ENCODE measurements at places on chromosomes 7 and 10. TPM values are rescaled to one million over a fixed set of nuclear protein-coding genes. Genes with fewer than 3 reads are reported as not detected.

Gene UNCX
- total RNA-seq, result not detected

Gene PTPRZ1
- 0.26 TPM for total RNA-seq

DNA sequence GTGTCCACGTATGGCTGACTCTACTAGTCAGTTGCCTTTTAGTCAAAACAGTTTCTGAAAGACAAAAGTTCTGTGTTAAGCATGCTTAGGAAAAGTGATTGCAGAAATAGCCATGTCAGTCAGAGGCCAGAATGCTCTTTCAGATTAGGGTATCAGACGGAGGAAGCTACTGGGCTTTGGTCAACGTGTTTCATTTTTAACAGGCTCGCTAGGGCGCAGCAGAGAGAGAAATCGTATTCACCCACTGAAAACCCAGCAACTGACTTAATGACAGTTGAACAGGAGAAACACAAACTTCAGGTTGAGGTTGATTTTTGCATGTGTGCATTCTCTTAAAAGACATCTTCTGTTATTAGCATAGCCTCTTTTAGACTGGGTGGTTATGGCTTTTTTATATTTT is 322.6 kb upstream of the KIAA1217 start:
- no peak for DNase-seq

- no peak for DNase-seq
These were observed 147.0 kb downstream of the BBS9 start for GRCh38 chr7:33276325-33276724.
